ENCODE measurements at places on chromosomes 1 and 21.

DNA sequence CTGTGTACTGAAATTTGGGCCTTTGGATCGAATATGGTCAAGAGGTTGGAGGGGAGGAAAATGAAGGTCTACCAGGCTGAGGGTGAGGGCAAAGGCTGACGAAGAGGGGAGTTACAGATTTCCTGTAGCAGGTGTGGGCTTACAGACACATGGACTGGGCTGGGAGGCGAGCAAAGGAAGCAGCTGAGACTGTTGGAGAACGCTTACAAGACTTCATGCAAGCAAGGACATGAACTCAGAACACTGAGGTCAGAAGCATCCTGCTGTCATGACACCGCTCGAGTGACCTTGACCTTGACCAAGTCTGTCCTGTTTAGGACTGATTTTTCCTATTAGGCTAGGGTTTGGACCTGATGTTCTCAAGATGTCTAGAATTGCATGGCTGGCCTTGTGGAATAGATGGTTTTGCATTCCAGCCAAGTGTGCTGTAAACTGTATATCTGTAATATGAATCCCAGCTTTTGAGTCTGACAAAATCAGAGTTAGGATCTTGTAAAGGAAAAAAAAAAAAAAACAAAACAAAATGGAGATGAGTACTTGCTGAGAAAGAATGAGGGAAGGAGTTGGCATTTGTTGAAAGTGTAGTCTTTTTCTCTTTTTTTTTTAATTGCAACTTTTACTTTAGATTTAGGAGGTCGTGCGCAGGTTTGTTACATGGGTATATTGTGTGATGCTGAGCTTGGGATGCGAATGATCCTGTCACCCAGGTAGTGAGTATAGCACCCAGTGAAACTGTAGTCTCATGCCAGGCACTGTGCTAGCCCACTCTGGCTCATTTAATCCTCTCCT is 5.8 kb downstream of the ELF3 start:
- no peak for DNase-seq

DNA sequence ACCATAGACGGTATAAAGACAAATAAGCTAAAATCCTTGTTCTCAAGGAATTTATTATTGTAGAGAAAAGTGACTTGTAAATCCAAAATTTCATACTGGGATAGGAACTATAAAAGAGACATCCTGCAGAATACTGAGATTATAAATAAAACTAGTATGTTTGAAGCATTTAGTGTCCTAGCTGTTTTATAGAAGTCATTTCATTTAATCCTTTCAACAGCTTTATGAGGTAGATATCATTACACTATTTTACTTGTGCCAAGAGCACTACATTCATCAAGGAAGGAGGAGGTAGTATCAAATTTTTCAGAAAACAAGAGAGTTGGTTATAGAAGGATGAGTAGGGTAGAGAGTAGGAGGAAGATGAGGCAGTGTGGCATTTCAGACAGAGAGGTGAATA is 119.6 kb downstream of the ATF6 start:
- DNase-seq: no peak

GRCh38 chr1:43978551-43979260 is at the start of gene B4GALT2:
Gene B4GALT2, plus strand, starts transcription at chr1:43979210. Its CDS starts 1,951 bp downstream, at chr1:43981161.
- DNase-seq: peak; percentile 53

DNA sequence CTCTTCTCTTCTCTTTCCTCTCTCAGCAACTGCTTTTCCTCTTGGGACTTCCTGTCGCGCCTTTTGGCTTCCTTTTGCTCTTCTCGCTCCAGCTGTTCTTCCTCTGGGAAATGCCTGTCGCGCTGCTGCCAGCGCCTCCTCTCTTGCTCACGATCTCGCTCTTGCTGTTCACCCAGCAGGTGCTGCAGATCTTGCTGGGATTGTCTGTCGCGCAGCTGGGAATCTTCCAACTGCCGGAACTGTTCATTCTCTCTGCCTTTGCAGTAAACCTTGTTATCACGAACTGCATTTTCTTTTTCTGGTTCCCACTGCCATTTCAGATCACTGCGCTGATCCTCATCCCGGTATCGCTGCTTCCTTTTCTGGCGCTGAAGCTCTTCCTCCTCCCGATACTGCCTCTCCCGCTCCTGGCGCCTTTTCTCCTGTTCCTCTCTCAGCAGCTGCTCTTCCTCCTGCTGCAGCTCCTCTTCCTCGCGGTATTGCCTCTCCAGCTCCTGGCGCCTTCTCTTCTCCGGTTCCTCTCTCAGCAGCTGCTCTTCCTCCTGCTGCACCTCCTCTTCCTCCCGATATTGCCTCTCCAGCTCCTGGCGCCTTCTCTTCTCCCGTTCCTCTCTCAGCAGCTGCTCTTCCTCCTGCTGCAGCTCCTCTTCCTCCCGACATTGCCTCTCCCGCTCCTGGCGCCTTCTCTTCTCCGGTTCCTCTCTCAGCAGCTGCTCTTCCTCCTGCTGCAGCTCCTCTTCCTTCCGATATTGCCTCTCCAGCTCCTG is 5.8 kb downstream of the TCHH start:
- no peak for DNase-seq
